ENCODE measurements at places on chromosomes 1 and 21.
A peak's percentile ranks its signal among the peaks of the same experiment; 100 is the strongest.

DNA sequence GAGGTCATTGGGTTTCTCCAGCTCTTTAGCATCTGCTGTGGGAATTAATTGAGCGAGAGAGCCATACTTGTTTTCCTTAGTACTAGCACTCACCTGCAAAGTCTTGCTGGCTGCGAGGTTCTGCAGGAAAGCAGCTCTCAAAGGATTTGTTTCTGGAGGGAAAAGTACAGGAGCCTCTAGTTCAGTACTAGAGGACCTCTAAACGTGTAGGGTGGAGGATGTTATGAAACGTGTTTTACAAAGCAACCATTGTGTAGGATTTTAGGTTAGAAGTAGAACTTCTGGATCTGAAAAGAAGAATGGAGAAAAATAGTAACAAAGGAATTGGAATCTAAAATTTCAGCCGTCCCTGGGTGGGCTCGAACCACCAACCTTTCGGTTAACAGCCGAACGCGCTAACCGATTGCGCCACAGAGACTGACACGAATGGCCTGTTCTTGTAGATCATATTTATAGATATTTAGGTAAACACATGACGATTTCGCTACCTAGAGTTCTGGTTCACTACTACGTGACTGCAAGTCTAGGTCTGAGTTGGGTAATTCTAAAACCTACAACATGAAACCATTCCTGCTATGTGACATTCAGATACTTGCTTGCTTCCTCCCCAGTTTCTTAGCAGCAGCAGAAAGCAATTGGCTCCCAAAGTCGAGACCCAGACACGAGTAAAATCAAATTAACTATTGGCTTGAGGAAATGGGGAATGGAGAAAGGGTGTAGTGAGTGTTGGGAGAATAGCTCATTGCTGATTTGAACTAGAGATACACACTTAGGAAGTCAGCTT is 60.2 kb upstream of the CFAP126 start:
- DNase-seq = peak; percentile 57

GRCh38 chr1:118132000-118132399 is 53.0 kb downstream of the SPAG17 start:
- DNase-seq = no peak

GRCh38 chr1:110309139-110309538 is 30.0 kb upstream of the RBM15 start:
- DNase-seq = no peak

DNA sequence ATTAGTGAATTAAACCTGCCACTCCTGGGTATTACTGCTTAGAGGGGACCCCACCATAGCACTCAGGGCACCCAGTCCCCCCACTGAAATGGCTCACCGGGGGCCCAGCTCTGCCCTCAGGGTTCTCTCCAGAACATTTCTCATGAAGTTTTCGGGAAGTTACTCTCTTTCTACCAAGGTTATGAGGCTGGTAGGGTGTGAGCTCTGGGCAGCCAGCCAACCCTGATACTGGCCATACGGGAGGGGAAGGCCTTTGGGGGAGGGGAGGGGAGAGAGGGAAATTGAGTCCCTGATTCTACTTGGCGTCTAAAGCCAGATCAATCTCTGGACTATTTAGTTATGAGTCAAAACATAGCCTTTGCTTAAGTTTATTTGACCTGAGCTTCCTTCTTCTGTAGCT is 12.9 kb upstream of the PDE9A start:
- no peak for DNase-seq

DNA sequence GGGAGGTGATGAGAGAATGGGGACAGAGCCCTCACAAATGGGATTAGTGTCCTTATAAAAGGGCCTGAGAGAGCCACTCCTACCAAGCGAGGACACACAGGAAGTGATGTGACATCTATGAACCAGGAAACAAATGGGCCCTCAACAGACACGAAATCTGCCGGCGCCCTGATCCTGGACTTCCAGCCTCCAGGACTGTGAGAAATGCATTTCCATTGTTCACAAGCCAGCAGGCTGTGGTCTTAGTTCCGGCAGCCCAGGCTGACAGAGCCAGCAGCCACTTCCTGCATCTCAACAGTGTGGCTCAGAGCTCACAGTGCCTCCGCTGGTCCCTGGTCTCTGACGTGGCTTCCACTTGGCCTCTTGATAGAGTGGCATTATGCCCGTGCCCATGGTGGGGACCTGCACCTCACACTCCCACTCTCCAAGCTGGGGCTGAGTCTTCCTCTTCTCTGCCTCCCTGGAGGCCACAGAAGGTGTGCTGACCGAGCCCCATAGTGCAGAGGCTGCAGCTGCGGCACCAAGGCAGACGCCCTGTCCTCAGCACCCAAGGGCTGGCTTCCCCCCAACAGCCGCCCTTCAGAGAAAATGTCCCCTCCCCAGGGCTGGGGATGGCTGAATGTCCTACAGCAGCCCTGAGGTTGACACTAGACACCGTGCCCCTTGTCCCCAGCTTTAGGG is 44.9 kb downstream of the ACOT7 start:
- DNase-seq = peak; percentile 88

- no peak for DNase-seq
These were observed 739.7 kb upstream of the NCAM2 start for GRCh38 chr21:20258542-20258941.

GRCh38 chr1:26994787-26995517 is 1.5 kb downstream of the TRNP1 start:
- DNase-seq = no peak

DNA sequence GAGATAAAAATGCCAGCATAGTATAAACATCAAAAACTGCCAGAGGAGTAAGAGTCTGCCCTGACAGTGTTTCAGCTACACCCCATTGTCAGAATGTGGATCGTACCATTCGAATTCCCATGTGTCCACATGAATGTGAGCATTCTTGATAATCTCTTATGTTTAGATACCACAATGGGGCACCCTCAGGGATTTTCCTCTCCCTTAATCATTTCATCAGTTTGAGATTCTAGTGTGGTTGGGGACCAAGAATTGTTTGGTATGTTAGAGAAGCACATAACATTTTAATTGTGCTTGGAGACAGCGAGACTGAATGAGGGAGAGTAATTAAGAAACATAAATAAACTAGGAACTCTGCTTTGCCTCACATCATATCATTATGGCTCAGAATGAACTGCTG is 120.2 kb downstream of the ZC3H11B start:
- DNase-seq = no peak

- no peak for DNase-seq
These were observed 67.3 kb upstream of the ADGRL2 start for GRCh38 chr1:81733480-81733879.

DNA sequence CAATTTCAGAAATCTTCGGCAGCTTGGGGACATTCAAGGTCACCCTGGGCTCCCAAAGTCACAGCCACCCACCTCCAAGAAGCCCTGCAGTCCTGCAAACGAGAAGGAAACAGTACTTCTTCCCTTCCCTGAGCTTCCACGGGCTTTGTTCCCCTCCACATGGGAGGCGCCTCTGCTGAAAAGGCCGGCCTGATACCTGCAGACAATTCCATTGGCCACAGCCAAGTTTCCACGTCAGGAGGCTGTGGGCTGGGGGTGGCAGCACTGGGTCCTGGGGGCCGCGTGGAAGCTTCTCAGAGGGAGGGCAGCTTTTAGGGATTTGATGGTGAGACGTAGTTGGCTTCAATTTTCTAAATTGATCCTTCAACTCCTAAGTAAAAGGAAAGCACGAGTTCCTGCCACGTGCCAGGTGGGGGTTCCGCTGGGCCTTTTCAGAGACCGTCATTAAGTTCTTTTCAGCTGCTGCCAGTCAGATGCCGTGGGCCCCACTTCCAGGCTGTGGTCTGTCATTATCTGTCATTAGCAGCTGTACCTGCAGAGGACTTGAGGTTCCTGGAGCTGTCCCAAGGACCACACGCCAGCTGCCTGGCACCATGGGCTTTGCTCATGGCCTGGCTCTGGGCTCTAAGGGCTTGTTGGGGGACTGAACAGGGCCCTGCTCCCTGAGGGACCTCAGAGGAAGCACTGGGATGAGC is 98.7 kb downstream of the CRYAA start:
- DNase-seq = no peak

- DNase-seq = no peak
These were observed 1.5 kb downstream of the CACHD1 start for GRCh38 chr1:64471218-64472039.

GRCh38 chr1:222299524-222299923 is 248.4 kb downstream of the HHIPL2 start:
- DNase-seq = no peak

DNA sequence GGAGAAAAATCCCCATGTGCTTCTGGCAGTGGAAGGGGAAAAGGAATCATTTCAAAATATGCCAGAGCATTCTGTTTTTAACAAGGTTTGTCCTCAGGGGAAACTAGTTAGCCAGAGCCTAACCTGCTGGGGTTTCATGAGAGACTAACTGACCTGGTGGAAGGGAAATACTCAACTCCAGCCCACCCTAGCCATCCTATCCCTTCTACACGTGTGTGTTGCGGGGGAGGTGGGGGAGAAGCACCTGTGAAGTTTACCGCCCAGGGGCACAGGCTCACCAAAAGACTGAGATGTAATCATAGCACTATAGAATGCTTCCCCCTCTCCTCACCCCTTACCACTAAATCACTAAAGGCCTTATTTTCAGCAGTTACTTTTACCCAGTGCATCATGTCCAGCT is 139.5 kb downstream of the GRIK3 start:
- no peak for DNase-seq

- no peak for DNase-seq
These were observed 25.0 kb upstream of the LRRC38 start for GRCh38 chr1:13538832-13539231.

GRCh38 chr1:87084244-87084836 is 169.9 kb downstream of the HS2ST1 start:
- DNase-seq = no peak

DNA sequence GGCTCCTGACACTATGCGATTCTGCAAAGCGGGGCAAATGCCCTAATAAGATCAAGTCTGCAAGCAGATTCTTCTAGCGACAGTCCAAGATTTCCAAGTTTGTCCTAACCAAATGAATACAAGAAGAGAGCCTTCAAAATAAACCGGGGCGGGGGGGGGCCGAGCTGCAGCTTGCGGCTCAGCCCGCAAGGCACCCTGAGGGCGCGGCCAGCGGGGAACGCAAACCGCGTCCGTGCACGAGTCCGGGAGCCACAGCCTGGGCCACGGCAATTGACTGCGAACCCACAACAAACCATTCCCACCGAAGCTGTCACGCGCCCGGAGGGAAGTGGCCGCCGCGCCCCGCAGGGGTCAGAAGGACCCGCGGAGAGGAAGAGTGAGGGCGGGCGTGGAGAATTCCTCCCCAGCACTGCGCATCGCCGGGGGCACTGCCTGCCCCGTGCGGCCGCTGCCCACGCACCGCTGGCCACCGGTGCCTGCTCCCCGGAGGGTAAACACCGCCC is 687 bp downstream of the TGFBR3 start:
- peak; percentile 50 for DNase-seq

DNA sequence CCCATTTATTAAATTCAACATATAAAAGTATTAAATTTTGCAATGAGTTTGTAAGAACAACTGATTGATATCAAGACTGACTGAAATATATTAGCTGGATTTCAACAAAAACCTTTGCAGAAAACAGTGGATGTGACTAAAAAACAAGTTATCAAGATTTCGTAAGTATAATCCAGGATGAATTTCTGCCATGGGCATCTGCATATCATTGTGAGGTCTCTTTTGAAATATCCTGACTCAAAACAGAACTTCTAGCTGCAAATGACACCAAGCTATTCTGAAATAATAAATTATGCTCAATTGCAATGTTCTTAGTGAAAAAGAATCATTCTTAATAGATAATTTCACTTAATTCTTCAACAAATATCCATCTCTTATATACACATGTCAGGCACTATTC is 52.6 kb downstream of the CD34 start:
- DNase-seq = no peak

GRCh38 chr1:14763977-14764376 is 165.5 kb downstream of the KAZN start:
- no peak for DNase-seq

Measured in activated CD8-positive, alpha-beta memory T cell treated with anti-CD3 and anti-CD28 coated beads, Interleukin-2, amount 10 ng/mL, durations not matched to agents 7 days and 5 days (primary cell).